ENCODE measurements at places on chromosomes 2 and 18.

DNA sequence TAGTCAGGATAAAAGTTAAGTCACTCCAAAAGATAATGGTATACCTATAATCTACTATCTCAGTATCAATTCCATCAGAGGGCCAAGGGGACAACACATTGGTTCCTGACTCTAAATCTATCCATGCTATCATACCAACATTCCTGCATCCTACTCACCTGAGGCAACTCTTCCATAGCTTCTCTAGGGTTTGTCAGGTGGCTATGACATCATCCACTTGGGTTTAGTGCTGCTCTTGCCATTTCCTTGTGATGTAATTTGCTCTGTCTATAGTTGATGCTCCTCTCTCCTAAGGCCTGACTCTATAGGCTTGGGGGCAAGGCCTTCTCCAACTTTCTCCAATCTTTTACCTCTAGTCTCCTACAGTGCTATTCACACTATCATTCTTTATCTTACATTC, 139.9 kb upstream of the FSHR start:
- DNase-seq = no peak

DNA sequence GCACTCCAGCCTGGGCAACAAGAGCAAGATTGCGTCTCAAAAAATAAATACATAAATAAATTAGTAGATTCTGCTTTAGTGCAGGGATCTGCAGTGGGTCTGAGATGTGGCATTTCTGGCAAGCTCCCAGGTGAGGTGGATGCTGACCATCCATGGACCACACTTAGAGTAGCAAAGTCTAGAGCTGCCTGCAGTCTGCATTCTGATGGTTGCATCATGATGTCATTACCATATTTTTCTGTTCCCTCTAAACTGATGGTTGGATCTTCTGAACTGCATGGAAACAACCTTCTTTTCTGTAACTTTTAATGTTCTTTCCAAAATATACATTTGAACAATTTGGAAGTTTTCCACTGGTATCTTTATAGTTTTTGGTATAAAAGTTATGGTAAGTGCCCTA, 42.9 kb downstream of the MYL12B start:
- no peak for DNase-seq

DNA sequence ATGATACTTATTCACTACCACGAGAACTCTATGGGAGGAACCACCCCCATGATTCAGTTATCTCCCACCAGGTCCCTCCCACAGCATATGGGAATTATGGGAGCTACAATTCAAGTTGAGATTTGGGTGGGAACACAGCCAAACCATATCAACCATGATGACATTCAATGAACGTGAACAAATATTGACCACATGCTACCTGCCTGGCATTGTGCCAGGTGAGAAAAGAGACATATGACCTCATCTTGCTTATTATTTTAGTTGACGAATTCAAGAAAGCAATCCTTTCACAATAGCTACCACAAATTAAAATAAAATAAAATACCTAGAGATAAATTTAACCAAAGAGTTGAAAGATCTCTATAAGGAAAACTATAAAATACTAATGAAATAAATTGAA, 286.5 kb upstream of the CRIM1 start:
- DNase-seq = no peak

DNA sequence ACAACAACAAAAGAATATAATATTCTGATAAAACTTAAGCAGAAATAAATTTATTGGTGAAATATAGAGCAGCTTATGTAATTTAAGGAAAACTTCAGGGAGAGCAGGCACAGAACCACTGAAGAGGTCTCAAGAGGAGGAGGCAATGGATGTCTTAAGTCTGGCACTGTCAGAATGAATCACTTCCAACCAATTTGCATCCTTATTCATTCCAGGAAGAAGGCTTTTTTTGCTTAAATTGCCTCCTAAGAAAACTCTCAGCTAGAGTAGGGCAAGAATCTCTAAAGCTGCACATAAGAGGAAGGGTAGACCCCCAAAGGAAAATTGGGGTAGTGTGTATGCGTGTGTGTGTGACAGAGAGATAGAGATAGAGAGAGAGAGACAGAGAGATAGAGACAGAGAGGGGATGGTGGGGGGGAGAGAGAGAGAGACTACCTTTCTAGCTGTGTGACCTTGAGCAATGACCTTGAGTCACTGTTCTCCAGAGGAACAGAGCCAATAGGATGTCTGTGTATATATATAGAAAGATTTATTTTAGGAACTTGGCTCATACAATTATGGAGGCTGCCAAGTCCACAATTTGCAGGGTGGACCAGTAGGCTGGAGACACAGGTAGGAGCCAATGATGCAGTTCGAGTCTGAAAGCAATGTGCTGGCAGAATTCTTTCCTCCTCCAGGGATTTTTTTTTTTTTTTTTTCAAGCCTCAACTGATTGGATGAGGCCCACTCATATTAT, 96.4 kb upstream of the LINC00305 start:
- DNase-seq = no peak

DNA sequence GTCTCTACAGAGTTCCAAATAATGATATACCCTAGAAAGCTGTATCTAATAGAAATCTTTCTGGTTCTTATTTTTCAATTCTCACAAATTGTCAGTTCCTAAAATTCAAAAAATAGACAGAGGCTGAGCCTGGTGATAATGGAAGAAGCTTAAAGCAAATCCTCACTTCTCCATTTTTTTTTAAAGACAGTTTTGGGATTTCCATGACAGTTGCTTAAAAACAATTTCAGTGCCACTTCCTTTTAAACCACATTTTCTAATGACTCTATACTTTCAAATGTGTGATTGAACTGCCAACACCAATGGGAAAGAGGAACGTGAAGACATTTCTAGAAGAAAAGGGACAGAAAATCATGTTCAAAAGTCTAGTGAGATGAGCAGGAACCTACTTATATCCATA, 4.0 kb downstream of the GKN2 start:
- no peak for DNase-seq

GRCh38 chr2:100352521-100352920, 30.2 kb upstream of the LONRF2 start:
- DNase-seq = no peak

DNA sequence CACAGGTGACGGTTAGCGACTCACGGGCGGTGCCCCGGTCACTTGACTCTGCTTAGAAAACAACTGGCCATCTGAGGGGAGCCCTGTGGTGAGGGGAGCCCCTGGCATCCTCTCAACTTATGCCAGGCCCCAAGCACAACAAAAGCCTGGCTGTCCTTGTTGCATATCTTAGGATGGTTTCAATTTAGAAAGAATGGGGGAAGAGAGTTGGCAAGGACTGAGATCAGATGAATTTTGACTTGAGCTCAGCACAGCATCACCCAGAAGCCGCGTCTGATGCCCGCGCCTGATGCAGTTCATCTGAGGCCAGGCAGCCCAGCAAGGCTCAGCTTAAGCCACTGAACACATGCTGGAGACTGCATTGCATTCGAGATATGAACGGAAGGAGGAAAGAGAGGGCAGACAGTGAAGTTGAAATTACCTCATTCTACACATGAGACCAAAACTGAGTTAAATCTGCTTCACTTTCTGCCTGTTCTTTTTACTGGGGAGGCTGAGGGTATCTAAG, 36.8 kb downstream of the MYT1L start:
- DNase-seq = no peak

- no peak for DNase-seq
These were observed 89.5 kb upstream of the STK39 start for GRCh38 chr2:168336786-168337388.

DNA sequence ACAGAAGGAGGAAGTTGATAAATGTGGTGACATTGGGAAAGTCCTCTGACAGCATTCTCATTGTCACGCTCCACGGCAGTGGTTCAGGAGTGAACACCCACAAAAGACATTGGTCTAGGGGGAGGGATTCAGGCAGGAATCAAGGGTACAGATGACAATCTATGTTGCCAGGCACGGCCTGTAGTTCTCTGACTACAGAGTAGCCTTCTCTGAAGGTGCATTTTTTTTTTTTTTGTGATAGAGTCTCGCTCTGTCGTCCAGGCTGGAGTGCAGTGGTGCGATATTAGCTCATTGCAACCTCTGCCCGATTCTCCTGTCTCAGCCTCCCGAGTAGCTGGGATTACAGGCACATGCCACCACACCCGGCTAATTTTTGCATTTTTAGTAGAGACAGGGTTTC, 7.4 kb upstream of the MOB1A start:
- no peak for DNase-seq

DNA sequence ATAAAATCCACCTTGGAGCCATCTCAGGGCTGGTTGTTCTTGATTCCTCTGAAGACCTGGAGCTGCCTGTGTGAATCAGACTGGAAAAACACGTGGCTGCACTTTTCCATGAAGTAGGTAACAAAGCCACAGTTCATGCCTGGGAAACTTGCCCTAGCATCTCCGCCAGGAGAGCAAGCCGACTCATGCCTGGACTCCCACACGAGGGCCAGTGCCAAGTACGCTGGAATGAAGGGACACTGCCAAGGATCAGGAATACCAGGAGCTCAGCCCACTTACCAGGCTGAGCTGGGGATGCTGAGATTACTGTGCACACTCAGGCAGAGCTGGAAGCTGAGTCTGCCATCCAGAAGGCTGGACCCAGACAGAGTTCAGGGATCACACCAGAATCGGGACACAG, 10.9 kb upstream of the FHL2 start:
- DNase-seq = no peak

GRCh38 chr2:126212735-126213134, 443.2 kb upstream of the GYPC start:
- DNase-seq = no peak

- no peak for DNase-seq
These were observed 1.4 kb downstream of the RAB1A start for GRCh38 chr2:65128297-65129190.

- no peak for DNase-seq
These were observed 244.7 kb downstream of the HRH4 start for GRCh38 chr18:24704946-24705630.

GRCh38 chr2:168456521-168457189, 583 bp downstream of the CERS6 start:
- no peak for DNase-seq

GRCh38 chr18:52570975-52571374, 231.0 kb downstream of the DCC start:
- no peak for DNase-seq

DNA sequence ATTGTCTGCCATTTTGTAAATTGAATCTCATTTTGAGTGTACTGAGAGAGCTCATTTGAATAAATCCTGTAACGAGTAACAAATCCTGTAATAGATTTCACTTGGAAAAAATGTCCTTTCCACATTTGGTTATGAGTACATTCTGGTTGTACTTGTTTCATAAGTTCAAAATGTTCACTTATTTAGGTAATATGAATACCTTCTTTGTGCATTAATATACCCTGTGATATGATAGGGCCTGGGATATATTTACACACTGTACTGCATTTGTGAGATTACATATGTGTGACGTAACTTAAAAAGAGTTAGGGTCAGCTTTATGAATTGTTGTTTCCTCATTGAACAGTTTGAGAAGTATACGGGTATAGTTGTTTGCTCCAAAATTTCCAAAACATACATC, 16.1 kb downstream of the AGFG1 start:
- DNase-seq = no peak
